CD4-positive, alpha-beta T cell treated with Interleukin-2 at 100 ng/mL for 4 hours (primary cell): ENCODE measurements at places on chromosomes 3 and 15.
A peak's percentile ranks its signal among the peaks of the same experiment; 100 is the strongest.

GRCh38 chr3:36923523-36923943, 21.3 kb downstream of the TRANK1 start:
- DNase-seq, result no peak

DNA sequence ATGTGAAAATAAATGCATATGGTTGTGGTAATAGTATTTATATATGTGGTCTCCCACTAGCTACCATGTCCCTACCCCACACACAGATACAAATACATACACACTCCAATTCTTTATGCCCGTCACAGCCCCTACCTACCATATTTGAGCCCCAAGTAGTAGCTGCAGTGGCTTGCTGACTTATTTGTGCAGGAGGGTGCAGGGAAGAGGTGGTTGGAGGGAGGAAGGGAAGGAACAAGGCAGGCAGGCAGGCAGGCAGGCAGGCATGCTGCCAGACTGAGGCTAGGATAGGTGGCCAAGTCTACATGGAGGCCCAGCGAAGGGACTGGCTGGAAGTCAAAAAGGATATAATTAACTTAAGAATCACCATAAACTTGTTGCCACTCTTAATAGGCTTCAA, 82.9 kb downstream of the SCN11A start:
- no peak for DNase-seq

DNA sequence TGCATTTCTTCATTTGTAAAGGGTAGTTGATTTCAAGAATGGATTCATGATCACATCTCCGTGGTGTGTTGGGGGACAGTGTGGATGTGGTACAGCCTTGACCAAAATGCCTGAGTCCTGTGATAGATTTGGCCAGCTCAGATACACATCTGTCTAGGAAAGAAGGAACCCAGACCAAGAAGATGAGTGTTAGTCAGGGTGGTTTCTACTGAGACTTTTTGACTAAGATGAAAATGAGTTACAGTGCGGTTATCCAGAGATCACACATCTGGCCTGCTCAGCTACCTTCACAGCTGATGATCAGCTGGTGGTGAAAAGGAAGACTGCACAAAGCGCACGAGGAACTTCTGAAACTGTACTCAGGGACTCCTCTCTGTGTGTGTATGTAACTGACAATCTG, 68.0 kb downstream of the FNDC3B start:
- DNase-seq, result peak; percentile 79

DNA sequence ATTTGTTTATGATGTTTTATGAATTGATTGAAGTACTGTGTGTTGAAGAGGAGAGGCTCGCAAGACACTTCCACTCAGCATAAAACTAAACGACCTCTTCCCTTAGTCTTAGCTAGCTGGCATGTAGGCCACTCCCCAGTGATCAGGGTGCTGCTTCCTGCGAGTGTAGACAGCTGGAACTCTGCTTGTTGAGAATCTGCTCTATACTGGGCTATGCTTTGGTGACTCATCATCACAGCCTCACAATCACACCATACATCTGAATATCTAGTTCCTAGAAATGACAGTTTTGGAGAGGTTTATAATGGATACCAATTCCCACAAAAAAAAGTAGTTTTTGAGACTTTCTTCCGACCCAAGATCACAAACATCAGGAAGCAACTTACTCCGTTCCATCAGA, 1.5 kb upstream of the SLC24A5 start:
- no peak for DNase-seq

- DNase-seq, result no peak
These were observed 630.1 kb downstream of the MAGI1 start for GRCh38 chr3:65408531-65409175.

- DNase-seq, result no peak
These were observed 4.4 kb downstream of the ALPK3 start for GRCh38 chr15:84821501-84822021.

DNA sequence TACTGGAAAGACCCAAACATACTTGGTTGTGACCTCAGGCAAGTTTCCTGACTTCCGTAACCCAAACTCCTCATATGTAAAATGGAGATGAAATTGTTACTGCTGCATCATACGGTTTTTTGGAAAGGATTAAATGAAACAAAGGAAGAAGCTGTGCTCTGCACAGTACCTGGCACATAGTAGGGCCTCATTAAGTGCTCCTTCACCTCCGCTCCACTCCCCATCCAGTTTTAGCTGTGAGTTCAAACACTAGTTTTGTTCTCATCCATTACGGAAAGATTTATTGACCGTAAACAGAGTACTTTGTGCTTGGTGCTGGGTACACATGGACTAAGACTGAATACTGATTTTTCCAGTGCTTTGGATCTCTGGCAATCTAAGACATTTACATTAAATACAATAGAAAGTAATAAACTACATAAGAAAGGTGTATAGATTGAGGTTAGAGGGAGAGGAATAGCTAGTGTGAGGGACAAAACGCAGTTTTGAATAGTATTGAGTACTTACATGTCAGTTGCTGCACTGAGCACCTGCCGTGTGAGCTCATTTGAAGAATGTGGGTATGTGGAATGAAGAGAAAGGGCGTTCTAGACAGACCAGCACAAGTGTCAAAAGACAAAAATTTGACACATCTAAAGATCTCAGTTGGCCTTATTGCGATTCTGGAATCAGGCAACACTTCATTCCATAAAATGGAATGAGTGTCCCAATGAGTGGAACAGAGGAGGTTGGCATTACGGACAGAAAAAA, 594 bp upstream of the ICE2 start:
- DNase-seq, result peak; percentile 19

- no peak for DNase-seq
These were observed 74.0 kb upstream of the NEO1 start for GRCh38 chr15:72978223-72978622.

DNA sequence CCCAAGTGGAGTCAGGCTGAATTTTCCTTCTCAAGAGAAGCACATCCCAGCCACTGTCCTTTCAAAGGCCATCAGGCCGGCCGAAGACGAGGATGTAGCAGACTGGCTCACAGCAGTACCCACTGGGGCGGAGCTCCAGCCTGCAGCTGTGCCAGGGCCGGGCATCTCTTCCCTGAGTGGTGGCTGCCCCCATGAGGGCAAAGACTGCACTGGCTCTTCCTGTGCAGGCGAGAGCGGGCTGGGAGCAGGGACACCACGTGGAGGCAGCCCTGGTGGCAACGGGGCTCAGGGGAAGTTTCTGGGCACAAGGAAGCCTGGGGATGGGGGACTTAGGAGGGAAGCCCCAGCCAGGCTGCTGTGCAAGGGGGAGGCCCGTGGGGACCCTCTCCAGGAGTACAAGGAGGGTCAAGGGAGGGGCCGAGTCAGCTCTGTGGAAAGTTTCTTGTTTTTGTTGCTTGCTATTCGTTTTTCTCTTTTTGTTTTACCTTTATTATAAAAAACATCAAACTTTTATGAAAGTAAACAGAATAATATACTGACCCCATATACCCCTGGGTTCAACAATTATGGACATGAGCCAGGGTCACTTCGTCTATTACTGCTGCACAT, 66.1 kb downstream of the RPN1 start:
- peak; percentile 3 for DNase-seq

- no peak for DNase-seq
These were observed 123.3 kb upstream of the IGF1R start for GRCh38 chr15:98524838-98525660.

DNA sequence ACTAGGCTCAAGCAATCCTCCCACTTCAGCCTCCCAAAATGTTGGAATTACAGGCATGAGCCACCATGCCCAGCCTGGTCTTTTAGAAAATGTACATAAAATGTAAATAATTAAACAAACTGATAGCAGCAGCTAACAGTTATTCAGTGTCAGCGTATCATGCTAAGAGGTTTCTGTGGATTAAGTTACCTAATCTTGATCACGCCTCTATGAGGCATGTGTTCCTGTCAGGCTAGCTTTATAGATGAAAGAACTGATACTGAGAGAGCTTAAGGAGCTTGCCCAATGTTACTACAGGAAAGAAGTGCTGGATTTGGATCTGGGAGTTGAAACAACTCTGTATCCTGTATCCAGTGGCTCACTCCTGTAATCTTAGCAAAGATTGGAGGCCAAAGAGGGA, 11.2 kb upstream of the MST1R start:
- no peak for DNase-seq

- DNase-seq, result no peak
These were observed 82.8 kb downstream of the PLXNA1 start for GRCh38 chr3:127065561-127066290.

DNA sequence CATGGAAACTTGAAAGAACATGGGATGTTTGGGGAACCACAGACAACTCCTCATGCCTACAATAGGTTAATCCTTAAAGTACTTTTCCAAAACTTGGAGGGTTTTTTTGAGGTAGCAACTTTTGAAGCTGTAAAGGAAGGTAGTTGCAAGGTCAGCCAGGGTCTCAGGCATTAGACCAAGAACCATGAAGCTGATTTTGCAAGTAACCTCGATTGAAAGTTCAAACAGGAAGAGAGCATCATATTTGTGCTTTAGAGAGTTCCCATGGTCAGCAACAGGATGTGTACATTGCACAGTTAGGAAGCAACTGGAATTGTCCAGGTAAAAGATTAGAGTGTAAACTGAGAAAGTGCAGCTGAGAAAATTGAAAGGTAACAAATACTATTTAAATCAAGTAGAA, 199.8 kb upstream of the NR2F2 start:
- DNase-seq, result no peak

GRCh38 chr3:194282436-194283122, 68.5 kb downstream of the CPN2 start:
- no peak for DNase-seq

GRCh38 chr15:93694033-93694432, 537.3 kb upstream of the MCTP2 start:
- DNase-seq, result no peak

GRCh38 chr3:173553635-173554280, 156.2 kb downstream of the NLGN1 start:
- no peak for DNase-seq

DNA sequence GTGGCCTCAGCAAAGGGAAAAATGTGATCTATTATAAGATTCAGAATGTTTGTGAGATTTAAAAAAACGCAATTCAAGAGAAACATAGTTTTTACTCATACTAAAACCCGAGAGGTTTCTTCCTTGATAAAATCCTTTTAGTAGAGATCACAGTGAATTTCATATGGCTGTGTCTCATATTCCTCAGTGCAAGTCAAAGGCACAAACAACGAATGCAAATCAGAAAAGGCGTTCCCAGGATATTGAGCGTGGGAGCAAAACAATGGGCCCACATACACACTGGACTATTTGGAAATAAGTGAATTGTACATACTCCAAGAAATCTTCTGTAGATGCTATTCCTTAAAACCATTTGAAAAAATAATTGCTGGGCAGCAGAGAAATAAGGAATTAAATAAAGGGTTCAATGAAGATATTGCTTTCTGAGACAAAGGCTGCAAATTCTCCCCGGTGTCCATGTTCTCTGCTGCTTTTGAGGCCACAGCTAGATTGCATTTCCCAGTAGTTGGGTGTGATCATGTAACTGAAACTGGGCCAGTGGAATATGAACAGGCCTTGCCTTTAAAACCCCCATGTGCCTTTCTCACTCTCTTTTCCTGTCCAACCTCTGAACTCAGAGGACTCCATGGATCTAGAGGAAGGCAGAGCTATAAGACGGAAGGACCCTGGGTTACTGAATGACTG, 144.6 kb upstream of the TBL1XR1 start:
- no peak for DNase-seq

DNA sequence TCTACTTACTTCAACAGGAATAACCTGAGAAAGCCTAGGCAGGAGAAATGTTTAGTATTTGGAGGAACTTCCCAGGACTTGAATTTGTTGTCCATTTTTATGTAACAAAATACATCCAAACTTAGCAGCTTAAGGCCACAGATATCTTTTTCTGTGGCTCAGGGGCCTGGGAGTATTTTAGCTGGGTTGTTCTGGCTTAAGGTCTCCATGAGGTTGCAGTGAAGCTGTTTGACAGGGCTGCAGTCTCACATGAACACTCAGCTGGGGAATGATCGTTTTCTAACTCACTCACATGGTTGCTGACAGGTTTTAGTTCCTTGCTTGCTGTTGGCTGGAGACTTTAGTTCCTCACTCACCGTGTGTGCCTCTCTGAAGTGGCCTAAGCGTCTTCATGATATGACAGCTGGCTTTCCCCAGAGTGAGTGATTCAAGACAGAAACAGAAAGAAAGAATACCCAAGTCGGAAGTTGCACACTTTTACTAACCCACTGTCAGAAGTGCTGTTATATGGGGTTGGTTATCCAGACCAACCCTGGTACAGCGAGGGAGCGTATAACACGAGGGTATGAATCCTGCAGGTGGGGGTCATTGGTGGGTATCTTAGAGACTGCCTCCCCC, 229.7 kb upstream of the TBL1XR1 start:
- peak; percentile 69 for DNase-seq

DNA sequence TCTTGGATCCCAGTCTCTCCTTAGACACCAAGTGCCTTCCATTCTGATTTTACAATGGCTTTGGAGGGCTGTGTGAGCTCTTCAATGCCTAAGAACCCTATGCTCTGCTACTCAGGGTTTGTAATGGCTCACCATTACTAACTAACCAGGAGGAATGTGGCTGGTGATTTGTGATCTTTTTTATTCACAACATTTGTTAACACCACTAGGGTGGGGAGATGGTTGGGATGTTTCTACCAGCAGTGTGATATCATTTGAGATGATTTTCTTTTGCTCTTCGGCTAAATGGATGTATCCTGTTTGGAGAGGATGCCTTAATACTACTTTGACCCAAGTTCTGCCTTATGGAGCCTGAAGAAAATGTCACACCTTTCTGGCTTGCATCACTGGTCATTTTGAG, 226.9 kb downstream of the MFSD1 start:
- no peak for DNase-seq

DNA sequence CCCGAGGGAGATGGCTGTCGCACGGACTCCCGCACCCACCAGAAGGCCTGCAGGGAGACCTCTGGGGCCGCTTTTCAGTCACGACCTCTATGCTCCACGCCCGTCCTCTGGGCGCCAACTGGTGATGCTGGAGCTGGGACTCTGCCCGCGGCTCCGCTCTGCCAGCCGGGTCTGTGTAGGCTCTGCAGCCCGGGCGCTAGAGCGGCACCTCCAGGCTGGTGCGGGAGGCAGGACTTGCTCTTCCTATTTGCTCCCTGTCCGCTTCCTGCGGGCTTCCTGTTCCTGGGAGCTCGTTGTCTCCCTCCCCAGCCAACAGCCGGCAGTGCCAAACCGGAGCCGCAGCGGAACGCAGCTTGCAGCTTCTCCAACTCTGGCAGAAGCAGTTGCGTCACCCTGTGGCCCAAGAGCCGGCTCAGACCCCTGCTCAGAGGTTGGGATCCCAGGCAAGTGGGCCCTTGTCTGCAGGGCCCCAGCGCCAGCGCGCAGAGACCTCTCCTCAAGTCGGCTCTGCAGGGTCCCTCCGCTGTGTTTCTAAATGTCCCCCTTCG, 285.9 kb downstream of the XXYLT1 start:
- no peak for DNase-seq

GRCh38 chr3:66860771-66861170, 137.3 kb upstream of the KBTBD8 start:
- no peak for DNase-seq
